Left ventricle myocardium superior (tissue), 1 donor: ENCODE measurements at places on chromosomes 12 and 14.

GRCh38 chr14:95523051-95523814 is 6.8 kb upstream of the SYNE3 start:
- no peak for DNase-seq

- DNase-seq, result no peak
These were observed 288.0 kb upstream of the NPAS3 start for GRCh38 chr14:32650665-32651064.

- no peak for DNase-seq
These were observed 134.1 kb upstream of the KRAS start for GRCh38 chr12:25384893-25385248.

- DNase-seq, result no peak
These were observed 146.8 kb downstream of the CHST11 start for GRCh38 chr12:104603545-104603973.

DNA sequence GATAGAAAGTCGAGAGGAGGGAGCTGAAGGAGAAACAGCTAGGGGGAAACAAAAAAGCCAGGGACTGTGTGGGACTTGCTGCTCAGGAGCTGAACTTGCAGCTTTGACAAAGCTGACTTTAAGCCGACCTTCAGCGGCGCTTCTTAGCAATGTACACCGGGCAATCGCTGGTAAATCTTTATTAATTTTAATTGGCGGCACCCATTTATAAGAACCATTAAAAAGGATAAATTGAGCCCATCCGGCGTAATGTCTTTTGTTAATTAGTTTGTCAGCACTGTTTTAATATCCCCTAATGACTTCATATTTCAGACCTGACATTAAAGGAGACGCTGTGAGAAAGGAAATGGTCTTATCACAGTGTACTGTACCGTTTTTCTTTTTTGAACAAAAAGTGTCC is 86.2 kb upstream of the VASH1 start:
- no peak for DNase-seq

DNA sequence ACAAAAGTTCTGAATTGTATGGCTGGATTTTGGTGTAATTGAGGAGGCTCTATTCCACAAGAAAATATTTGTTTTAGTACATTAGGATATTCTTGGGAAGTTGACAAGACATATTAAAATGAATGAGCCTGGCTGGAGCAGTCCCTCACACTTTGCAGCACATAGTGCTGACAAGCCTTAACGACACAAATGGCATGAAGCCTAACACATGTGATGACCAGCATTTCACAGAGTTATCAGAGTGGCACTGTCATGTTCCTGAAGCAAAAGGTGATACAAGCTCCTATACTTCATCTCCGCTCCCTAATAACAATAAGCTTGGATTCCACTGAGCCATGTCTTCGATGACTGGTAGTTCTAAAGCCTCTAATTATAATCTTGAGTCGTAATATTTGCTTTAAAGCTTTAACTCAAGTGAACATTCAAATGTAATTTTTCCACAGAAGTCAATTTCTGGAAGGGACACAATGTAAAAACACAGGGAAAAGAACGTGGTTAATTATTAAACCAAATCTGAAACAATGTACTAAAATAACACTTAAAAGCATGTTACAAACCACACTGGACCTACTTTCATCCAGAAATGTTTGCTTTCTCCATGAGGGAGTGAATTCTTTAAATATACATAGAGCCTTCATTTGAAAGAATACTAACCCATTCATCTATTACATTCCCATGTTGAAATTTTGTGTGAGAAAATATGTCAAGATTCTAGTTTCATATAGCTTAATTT is 49.6 kb downstream of the GRIP1 start:
- DNase-seq, result no peak

- no peak for DNase-seq
These were observed 728 bp upstream of the STON2 start for GRCh38 chr14:81400852-81401251.
